ENCODE measurements at places on chromosomes 7 and 10.

- no peak for DNase-seq
These were observed 9.5 kb downstream of the PNLIPRP3 start for GRCh38 chr10:116437076-116437692.

DNA sequence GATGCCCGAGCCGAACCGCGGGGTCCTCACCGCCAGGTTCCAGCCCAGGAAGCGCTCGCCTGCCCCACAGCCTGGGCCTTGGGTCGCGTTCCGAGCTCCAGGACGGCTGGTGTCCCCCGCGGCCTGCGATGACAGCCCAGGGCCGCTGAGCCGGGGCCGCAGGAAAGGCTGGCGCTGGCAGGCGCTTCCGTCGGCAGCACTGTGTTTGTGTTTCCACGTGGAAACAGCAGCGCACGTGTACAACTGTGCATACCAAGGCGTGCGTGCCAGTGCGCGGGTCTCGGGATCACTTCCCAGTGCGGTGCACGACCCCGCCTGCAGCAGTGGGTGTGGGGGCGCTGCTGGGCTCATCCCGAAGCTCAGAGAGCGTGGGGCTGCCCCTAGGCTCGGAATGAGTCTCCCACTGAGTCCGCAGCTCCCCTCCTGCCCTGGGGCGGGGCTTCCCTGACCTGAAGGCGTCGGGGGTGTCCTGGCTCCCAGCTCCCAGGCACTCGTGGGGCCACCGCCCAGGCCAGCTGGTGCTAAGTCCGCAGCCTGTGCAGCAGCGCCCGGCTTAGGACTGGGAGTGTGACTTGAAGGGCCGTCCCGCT, 17.2 kb downstream of the AP5Z1 start:
- no peak for DNase-seq

- DNase-seq, result no peak
These were observed 22.7 kb downstream of the ANK3 start for GRCh38 chr10:60367024-60367423.

DNA sequence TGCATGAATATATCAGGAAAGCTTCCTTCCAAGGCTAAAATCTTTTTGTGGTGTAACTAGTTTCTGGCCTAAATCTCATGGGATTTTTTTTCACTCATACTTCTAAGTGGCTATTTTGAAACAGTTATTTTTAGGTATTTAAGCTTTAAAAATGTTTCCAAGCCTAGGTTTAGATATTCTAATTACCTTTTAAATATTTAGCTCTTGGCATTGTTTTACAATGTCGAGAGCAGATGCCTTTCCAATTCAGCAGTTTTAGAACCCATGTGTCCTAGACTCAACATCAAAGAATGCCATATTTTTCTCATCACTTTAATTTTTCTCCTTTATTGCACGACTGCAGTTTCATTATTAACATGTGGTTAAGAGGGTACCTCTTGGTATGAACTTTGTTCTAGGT, 27.1 kb upstream of the STOX1 start:
- no peak for DNase-seq

DNA sequence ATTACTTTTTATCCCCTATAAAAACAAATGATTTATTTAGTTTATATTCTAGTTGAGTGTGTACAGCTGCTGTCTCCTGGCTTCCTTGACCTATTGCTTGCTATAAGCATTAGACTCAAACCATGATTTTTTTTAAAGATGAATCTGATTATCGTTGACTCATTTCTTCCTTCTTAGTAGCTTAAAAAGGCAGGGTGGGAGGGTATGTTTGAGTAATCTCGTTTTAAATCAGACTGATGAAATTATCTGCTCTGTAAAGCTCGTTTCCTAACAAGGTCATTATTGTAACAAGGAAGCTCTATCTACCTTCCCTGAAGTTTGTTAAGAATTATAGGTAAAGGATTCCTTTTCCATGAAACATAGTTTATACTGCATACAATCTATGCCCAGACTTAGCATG, 276.3 kb upstream of the KCND2 start:
- no peak for DNase-seq

- no peak for DNase-seq
These were observed 272.0 kb upstream of the KLF6 start for GRCh38 chr10:4057021-4057420.

DNA sequence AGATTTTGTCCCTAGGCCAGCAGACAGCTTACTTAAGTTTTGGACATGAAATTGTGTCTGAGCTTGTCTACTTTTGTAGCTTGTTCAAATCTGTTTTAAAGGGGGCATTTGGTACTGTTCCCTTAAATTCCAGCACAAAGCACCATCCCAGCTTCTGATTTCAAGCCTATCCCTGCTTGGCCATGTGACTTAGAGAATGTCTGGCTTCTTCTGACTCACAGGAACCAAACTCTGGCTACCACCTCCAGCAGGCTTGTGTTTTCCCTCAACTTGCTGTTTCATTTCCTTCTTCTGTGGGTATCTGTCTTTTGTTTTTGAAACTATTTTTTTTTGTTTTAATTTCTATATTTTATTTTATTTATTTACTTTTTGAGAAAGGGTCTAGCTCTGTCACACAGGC, 97.9 kb upstream of the FZD8 start:
- no peak for DNase-seq

- DNase-seq, result no peak
These were observed 200.3 kb downstream of the CACNB2 start for GRCh38 chr10:18340496-18341051.

DNA sequence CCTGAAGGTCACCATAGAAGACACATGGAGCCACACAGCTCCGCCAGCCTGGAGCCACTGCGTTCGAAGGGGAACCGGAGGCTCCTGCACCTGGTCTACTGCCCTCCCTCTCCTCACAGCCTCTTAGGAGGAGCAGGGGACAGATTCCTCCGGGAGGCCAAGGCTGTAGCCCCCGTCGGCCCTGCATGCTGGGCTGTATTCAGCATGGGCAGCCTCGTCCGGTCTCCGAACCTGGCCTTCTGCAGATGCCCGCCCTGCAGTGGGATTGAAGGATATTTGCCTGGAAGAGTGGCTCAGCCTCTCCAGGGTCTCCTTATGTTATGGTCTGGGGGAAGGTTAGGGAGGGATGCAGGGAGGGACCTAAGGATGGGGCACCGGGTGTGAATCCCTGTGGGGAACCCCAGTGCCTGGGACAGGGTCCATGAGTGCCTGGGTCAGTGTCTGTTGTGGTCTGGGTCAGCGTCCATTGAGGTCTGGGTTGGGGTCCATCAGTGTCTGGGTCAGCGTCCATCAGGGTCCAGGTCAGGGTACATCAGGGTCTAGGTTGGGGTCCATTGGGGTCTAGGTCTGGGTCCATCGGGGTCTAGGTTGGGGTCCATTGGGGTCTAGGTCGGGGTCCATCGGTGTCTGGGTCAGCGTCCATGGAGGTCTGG, 13.0 kb upstream of the SCART1 start:
- DNase-seq, result no peak

GRCh38 chr7:50687575-50688225, 95.0 kb downstream of the GRB10 start:
- DNase-seq, result no peak

- DNase-seq, result no peak
These were observed 81.4 kb downstream of the ABCB5 start for GRCh38 chr7:20696803-20697333.

DNA sequence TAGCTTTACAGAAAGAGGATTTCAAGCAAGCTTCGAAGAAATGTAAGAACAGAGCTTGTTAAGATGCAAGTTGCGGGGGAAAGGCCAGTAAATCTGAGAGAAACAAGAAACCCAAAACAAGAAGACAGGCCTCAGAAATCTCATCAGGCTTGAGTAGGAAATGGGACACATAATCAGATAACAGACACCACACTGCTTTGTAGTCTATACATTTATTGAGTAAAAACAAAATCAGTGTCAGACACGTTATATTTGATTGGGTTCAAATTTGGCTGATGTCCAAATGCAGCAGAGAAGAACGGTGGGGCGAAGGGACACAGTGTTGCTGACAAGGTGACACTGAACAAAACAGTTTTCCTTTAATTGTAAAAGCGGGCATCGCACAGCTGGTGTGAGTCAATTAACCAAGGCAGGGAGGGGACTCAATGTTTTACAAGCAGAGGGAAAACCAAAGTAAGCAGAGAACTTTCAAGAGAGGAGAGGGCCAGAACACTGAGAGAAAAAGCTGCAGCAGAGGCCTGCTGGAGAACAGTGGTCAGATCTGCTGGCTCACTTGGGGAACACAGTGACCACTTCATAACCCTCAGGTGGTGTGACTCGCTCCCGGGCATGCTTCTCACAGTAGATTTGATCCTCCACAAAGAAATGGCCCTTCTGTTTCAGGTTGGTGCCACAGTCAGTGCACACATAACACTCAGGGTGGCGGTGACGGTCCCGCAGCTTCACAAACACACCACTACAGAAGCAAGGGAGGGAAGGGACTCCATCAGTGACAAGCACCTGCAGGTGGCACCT, 43.5 kb downstream of the ACSM6 start:
- no peak for DNase-seq

DNA sequence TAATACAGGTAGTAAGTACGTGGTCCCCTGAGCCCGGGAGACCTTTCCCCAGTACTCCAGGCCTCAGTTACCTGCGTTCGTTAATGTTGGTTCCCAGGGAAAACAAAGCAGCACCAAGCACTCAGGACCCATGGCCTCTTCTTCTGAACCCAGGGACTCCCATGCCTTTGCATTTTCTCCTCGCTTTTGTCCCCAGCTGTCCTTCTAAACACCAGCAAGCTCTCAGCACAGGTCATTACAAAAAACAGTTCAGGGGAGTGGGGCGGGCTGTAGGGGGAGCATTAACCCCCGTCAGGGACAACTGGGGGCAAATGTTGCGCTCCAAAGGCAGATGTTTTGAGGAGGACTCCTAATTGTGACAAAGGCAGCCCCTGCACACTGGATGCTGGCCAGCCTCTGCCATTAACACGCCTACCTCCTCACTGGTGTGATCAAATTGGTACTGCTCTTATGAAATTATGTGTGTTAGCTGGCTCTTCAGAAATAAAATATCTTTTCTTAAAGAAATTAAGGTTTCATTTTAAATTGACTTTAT, 80.5 kb upstream of the LRGUK start:
- DNase-seq, result no peak

- DNase-seq, result no peak
These were observed 106.4 kb upstream of the CDCA7L start for GRCh38 chr7:22051886-22052673.

GRCh38 chr10:127117125-127117524, 79.3 kb downstream of the INSYN2A start:
- no peak for DNase-seq

- DNase-seq, result no peak
These were observed 18.4 kb downstream of the SMURF1 start for GRCh38 chr7:99125505-99125865.

DNA sequence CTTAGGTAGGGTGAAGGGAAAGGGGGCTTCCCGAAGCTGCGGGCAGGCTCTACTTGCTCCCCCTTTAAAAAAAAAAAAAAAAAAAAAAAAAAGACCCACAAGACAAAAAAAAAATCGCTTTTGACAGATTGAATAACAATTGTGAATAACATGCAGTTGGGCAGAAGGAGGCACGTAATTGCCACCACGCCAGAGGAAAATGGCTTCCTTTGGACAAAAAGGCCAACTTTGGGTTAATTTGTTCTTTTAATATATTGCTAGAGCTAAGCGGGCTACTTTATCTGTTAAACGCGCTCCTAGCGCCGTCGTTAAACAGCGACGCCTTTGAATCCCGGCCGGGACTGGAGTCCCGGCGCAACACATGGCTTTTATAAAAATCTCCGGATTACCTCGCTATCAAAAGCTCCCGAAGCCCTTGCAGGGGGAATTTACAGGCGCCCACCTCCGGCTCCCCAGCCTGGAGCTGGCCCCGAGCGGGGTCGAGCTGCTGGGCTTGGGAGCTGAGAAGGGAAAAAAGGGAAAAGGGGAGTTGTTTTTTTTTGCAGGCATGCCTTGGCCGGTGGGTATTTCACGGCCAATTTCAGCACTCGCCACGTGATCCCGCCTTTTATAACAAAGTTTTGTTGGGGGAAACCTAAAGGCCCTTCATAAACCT, 1.2 kb downstream of the HOXA11 start:
- DNase-seq, result no peak

- no peak for DNase-seq
These were observed 35.4 kb downstream of the LRRC4 start for GRCh38 chr7:127995881-127996215.

- no peak for DNase-seq
These were observed 68.1 kb downstream of the SCRN1 start for GRCh38 chr7:29921404-29922010.

DNA sequence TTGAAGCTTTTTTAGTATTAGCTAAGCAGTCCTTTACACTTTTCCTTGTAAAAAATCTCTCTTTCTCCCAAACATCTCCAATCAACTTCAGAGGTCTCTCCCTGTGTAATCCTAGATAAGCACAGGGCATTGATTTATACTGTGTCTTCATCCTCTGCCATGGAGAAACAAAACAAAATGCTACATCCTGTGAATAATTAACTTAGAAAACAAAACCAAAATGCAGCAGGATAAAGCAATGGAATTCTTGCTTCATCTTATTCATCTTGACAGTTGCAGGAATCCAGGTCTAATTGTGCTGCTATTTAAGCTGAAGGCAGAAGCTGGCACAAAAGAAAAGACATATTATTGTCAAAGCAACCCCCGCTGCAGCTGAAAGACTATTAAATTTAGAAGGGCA, 641.5 kb upstream of the SORCS1 start:
- DNase-seq, result no peak

- no peak for DNase-seq
These were observed 22.3 kb downstream of the CNPY1 start for GRCh38 chr7:155524018-155524556.

DNA sequence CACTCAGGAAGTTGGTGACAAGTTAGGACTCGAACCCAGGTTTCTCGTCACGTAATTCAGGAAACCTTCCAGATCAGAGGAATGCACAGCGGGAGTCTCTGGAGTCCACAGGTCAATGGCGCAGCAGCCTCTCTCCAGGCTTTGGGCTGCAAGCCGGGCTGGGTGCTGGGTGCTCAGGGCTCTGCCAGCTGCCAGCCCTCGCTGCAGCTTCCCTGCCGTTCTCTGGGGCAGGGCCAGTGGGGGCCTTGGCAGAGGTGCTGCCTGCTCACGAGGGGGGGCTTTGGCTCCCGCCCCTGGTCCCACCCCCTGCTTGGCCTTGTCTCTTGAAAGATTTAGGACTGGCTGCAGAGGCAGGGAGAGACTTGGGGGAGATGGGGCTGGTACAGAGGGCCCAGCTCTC, at the start of gene TACR2:
Gene TACR2 (minus strand): TSS at position 224 of the 400 bp plus-strand sequence. CDS start 595 bp downstream, outside the sequence.
- DNase-seq, result no peak

GRCh38 chr7:1563981-1564602, 5.7 kb downstream of the PSMG3 start:
- no peak for DNase-seq

DNA sequence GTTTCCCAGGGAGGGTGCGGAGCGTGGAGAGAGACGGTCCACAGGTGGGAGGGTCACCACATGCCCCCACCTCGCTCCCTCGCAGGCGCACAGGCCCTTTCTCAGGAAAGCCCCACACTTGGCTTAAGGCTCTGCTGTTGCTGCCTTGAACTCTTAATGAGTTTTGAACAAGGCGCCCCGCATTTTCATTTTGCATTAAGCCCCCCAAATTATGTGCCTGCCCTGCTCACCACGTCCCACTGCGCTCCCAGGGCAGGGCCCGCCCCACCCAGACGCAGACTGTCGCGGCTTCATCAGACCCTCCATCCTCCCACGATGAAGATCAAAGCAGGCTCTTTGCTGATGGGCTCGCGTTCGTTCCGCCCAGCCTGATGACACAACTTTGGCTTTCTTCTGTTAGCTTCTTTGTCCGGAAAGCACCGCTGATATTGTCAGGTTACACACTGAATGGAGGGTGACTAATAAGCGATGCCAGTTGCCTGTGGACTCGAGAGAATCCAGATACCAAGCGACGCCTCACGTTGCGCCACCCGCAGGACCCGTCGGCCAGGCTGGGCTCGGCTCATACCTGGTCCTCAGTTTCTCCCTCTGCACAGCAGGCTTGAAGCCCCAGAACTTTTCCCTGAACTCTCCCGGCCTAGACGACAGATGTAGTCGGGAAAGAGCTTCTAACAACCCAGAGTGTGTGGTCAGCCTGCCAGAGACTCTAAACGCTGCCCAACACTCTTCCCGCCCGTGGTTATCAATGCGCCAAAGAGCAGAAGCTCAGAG, 9.5 kb downstream of the CALML3 start:
- no peak for DNase-seq

Data from stimulated activated CD4-positive, alpha-beta T cell treated with anti-CD3 and anti-CD28 coated beads, TNF-alpha, amount 100 ng/mL, for 1 hour (primary cell).